SK-N-SH (cell line): ENCODE measurements at places on chromosomes 2 and 18. TPM values are rescaled to one million over a fixed set of nuclear protein-coding genes. Genes with fewer than 3 reads are reported as not detected.

- DNase-seq = no peak
Observed at GRCh38 chr2:149050188-149050587, 11.7 kb downstream of the LYPD6B start.

Gene ALMS1
- polyA plus RNA-seq = 7.0 and 7.1 TPM in 2 replicates

- no peak for DNase-seq
Observed at GRCh38 chr18:13520741-13521140, 205.6 kb downstream of the FAM210A start.

- DNase-seq = no peak
Observed at GRCh38 chr2:21123473-21124393, at the start of gene TDRD15. TSS of gene TDRD15 (plus strand) at chr2:21123968. CDS start at chr2:21137468, 13,500 bp downstream.

DNA sequence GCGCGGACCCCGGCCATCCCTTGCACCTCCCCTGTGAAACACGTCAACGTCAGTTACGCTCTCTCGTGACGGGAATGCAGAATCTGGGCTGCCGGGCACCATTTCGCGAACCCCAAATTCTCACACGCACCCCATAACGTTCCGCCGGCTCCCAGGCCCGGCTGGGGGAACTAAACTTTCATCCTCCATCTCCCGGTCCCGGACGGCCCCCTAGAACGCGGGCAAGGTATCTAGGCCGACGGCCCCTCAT lies 544 bp downstream of the DNAJC27 start:
- DNase-seq = no peak

GRCh38 chr18:57014772-57015413 lies 132.0 kb upstream of the BOD1L2 start:
- no peak for DNase-seq
